Activated gamma-delta T cell (primary cell): ENCODE measurements at places on chromosomes 12 and 14.

GRCh38 chr12:67692966-67693365, 44.4 kb downstream of the DYRK2 start:
- no peak for DNase-seq

DNA sequence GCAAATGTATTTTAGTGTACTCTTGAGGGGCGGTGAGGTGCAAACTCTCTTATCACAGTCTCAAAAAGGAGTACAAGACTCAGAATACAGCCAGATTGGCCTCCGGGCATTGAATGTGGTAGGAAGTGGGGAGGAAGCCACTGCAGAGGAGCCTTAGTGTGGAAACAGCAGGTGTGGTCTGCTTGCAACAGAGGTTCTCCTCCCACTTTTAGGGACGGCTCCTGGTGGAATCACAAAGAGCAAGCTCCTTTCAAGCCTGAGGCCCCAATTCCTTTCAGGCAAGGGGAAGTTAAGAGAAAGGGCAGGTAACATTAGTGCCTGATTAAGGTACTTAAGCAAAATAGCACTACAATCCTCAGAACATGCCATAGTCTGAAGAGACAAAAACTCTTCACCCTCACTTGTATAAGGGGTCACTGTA, 23.7 kb upstream of the SLC2A3 start:
- no peak for DNase-seq

GRCh38 chr12:6817098-6817497, 4.5 kb upstream of the GPR162 start:
- no peak for DNase-seq

DNA sequence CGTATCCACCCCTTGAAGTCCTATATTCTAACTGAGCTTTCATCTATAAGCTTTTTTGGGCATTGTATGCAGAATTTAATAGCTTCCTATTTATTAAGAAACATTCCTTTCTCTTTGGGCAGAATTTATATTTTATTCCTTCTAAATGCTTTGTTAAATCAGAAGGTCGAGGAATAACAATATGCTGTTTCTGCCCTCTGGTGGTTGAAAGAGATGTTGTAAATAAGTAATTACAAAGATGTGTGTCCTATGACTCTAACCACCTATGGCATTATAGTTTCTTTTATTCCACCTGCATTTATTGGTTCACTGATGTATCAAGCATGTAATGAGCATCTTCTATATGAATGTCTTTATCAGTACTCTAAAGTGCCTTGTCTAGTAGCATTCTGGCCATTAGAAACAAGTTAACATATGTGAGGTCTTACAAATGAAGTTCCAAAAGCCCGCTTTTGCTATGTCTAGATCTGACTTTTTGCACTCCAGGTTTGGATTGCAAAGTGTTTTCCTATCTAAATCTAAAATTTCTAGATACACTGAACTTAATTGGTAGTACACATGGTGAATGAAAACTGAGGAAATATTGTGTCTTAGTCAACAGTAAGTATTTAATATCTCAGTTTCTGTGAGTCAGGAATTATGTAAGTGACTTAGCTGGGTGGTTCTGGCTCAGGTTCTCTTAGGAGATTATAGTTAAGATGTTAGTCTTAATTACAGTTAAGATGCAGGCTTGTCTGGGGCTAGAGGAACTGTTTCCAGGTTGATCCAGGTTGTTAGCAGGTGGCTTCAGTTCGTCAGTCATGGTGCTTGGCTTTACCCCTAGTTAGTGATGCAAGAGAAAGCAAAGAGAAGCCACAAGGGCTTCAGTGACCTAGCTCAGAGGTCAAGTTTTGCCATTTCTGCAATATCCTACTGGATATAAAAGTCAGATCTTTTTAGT, 57.5 kb downstream of the PLEKHA5 start:
- DNase-seq: no peak

DNA sequence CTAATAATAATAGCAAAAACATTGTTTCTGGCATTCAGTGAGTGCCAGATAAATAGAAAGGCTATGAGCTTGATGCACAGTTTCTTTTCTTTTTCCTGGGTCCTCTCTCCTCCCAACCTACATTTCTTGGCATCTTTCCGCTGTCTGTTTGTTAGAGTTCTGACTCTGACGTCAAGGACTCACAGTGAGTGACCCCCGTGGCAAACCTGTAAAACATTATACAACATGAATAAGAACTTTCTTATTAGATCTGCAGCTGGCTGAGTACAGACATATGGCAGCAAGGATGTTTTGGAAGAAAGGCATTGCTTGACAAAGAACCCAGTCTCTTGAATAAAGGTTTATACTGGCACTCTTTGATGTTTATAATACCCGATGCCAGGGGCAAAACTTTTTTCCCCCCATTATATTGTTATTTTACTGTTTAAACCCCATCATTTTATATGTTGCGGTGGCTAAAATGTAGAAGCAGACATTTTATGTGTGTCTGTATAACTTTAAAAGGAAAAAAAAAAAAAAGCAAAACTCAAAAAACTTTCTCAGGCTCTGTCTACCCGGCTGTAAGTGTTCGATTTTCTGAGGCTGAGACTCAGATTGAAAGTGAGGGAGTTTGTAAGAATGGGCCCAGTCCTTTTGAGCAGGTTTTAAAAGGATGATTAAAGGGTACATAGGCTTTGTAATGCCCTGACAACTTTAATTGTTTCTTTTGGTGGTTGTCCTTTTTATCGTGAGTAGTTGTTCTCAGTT, 159.3 kb downstream of the PDE3A start:
- no peak for DNase-seq

- no peak for DNase-seq
These were observed 10.9 kb upstream of the RIN3 start for GRCh38 chr14:92502541-92503286.

GRCh38 chr14:104898195-104898558, 26.5 kb upstream of the PLD4 start:
- DNase-seq: no peak

DNA sequence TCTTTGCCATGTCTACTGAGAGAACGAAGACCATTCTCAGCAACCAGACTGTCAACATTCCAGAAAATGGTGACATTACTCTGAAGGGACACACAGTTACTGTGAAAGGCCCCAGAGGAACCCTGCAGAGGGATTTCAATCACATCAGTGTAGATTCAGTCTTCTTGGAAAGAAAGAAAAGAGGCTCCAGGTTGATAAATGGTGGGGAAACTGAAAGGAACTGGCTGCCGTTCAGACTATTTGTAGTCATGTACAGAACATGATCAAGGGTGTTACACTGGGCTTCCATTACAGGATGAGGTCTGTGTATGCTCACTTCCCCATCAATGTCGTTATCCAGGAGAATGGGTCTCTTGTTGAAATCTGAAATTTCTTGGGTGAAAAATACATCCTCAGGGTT, 29.7 kb upstream of the PSMA6 start:
- DNase-seq: no peak

- DNase-seq: no peak
These were observed 9.3 kb upstream of the FMNL3 start for GRCh38 chr12:49716553-49716952.

- DNase-seq: no peak
These were observed 48.4 kb downstream of the FBXW8 start for GRCh38 chr12:116959198-116959460.
